Hepatocyte (in vitro differentiated cells): ENCODE measurements at places on chromosomes 5 and 9.

- no peak for DNase-seq
Observed at GRCh38 chr9:93143830-93144530, 9.9 kb upstream of the NINJ1 start.

DNA sequence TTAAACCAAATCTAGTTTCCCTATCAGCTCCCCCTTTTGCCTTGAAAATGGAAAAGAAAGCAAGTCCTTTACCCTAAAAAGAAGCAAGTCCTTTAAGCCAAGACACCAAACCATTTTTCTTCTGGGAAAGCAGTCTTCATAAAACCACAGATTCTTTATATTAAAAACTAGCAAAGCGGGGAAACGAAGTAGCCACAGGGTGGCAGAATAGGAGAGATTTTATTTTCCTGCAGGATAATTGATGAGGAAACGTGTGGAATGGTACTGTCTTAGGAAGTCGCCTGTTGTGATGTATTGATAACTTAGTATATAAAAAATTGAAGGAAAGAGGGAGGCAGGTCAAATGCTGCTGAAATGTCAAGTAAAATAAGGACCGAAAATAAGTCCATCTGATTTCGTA is 41.1 kb downstream of the ZNF883 start:
- no peak for DNase-seq

DNA sequence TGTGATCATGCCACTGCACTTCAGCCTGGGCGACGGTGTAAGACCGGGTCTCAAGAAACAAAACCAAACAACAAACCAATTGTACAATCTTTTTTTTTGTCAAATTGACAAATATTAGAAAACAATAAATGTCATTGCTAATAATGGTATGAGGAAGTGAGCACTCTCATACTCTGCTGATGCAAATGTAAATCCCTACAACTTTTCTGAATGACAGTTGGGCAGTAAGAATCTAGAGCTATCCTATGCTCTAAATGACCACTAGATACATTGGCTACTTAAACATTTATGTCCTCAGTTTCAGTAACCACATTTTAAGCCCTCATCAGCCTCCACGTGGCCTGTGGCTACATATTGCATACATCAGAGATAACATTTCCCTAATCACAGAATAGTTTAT is 256.2 kb downstream of the FER start:
- DNase-seq, result no peak

DNA sequence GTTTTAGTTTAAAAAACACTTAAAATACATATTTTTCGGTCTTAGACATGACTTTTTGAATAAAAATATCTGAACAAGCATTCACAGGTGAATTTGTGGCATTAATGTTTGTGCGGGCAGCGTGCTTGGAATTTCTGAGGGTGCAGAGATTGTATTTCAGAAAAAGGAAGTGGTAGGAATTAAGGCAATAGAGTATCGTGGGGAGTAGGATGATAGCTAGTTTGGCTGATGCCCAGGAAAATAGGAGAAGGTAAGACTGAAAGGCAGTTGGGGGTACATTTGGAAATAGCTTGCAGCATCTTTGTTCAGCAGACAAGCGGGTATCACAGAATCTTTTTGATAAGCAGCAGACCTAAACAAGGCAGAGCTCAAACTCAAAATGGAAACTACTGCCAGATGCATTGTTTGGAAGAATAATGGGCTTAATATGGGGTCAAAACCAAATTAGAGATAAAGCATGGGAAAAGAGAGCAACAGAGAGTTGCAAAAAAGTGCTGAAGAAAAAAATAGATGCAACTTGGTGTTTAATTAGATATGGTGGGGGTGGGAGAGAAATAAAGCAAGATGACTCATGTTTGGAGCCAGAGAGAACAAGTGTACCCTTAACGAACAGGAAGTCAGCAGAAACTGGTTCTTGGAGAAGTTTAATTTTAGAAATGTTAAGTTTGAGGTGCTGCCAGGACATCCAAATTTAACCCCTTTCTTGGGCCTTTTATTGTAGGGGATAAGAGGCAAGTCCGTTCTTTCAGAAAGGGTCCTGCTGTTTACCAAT is 85.7 kb upstream of the ARRDC3 start:
- DNase-seq, result no peak

DNA sequence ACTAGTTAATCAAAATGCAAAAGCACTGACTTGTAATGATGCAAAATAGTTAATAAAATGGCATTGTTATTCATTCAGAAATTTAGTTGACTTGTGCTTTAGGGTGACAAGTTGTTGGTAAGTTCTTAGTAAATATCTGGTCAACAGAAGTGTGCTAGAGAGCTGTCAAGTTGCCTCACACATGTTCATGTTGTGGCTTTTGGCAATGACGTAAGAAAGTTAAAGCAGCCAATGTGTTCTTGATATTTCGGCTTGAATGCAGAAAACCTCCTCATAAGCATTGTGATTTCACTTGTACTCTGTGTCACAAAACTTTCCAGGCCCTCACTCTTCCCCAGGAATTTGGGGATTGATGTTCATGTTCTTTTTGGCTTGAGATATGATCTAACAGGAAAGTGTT is 626.7 kb downstream of the PRR16 start:
- DNase-seq, result no peak

- DNase-seq, result no peak
Observed at GRCh38 chr9:134651226-134651905, 9.8 kb downstream of the COL5A1 start.

GRCh38 chr5:172800088-172800551 is 29.1 kb upstream of the DUSP1 start:
- DNase-seq, result peak; percentile 54

DNA sequence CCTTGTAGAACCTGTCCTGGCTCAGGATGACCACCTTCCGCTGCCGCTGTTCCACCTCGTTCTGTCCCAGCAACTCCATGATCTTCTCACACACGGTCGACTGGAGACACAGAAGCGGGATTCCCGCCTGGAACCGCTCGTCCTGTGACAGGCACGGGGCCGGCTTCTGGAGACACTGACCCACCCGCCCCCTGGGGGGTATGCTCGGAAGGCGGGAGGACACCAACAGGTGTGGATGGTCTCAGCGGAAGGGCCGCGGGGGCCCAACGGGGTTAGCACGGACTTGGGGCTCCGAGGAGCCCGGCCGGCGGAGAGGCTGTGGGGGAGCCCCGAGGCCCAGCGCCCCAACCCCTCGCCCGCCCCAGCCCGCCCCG is 530 bp downstream of the UCK1 start:
- peak; percentile 72 for DNase-seq

DNA sequence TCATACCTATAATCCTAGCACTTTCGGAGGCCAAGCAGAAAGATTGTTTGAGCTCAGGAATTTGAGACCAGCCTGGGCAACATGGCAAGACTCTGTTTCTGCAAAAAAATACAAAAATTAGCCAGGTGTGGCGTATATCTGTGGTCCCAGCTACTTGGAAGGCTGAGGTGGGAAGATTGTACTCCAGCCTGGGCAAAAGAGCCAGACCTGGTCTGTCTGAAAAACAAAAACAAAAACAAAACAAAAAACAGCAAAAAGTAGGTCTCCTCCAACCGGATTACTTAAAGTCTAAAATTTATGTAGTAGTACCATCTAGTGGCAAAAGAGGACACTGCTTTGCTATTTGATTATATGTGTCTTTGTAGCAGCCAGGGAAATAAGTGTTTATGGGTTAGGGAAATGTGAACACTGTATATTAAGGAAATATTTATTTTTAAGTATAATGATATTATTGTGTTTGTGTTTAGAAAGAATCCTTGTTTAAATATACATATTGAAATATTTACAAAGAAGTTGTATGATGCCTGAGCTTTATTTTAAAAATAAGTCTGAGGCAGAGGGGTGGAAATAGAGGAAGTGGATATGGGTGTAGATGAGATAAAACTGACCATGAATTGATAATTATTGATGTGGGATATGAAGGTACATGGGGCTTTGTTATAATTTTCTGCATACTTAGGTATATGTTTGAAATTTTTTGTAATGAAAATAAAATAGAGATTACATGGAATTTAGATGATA is 20.0 kb downstream of the APC start:
- DNase-seq, result peak; percentile 68

GRCh38 chr5:684751-685216 is 8.4 kb downstream of the TPPP start:
- DNase-seq, result no peak

GRCh38 chr5:35938568-35939227 is at the start of gene CAPSL:
Gene CAPSL, minus strand, starts transcription at chr5:35938622. Its CDS starts 17,502 bp downstream, at chr5:35921120.
- peak; percentile 81 for DNase-seq

DNA sequence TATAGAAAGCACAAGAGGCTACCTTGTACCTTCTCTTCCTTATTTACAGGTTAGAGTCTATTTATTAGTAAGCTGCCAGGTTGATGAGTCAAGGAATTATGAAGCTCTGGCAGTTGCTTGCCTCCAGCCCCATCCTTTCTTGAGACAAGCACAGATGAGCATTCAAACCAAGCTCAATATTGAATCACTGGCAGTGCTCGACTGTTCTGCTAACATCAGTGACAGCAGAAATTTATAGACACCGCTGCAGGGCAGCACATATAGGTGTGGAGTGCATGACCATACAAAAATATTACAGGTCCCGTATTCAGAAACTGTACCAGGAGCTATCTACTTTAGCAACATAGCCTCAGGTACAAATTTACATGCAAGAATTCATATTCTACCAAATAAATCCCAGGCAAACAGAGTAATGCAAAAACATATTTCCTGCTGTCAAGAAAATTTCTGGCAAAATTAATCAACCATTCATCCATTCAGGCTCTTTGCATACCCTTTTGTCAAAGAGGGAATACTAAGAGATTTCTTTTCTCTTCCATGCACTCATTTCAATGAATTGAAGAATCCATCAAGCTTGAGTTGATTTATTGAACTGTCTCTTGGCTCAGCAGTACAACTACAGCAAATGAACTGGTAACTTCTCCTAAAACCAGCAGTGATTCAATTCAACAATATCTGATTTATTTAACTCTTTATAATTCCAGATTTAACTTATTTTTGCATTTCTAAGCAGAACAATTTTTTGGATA is 26.9 kb upstream of the PCA3 start:
- no peak for DNase-seq

DNA sequence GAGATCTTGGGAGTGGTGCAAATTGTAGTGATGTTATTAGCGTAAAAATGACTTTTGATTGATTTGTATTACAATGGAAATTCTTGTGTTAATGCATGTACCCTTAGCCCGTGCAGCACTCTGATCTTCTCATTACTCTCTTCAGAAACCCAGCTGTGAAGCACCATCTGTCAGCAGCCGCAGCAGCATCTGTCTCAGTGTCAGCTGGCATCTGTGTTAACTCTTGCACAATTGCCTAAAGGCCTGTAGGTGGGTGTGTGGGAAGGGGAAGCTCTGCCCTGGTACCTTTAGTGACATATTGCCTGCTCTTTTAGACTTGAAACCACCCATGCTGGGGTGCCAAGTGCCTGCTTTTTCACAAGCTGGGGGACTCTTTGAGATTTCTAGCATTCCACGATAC is 101.3 kb downstream of the FBXL7 start:
- DNase-seq, result no peak
